Hippocampal formation (tissue), 2 donors: ENCODE measurements at places on chromosomes 12 and 14.
A peak's percentile ranks its signal among the peaks of the same experiment; 100 is the strongest.

DNA sequence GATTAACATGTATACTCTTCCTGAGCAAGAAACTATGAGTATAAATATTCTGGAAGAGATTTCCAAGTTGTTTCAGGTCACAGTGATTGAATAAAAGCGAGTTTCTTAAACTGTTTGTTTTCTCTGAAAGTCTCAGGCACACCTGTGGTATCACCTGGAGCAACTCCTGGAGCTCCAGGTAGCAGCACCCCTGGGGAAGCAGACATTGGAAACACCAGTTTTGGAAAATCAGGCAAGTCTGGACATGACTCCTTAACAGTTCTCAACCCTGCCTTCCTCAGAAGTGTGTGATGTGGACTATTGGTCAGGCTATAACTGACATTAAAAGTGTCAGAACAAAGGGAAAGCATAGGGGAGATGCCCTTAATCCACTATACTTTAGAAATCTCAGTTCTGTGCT is 217.6 kb upstream of the CNTN1 start:
- DNase-seq: no peak

GRCh38 chr14:77565289-77565993 is 51.0 kb downstream of the SPTLC2 start:
- peak; percentile 21 for DNase-seq

GRCh38 chr14:91143862-91144261 is 30.0 kb downstream of the DGLUCY start:
- no peak for DNase-seq

DNA sequence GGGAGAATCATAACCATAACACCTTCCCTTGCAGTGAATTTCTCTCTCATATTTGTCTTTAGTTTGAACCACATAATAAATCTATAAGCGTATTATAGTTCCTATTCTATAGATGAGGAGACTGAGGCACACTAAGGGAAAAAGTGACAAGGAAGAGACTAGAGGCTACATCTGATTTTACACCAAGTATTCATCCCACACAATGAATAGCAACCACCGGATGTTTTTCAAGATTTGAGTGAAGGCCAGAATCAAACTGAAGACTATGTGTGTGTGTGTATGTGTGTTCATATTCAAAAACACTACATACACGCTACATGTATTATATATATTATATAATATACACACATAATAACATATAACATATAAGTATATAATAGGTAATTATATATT is 4.7 kb downstream of the ASB2 start:
- no peak for DNase-seq

- peak; percentile 68 for DNase-seq
These were observed 64.4 kb downstream of the FOS start for GRCh38 chr14:75342762-75343599.

- no peak for DNase-seq
These were observed 1026.9 kb downstream of the BCL11B start for GRCh38 chr14:98244966-98245569.

DNA sequence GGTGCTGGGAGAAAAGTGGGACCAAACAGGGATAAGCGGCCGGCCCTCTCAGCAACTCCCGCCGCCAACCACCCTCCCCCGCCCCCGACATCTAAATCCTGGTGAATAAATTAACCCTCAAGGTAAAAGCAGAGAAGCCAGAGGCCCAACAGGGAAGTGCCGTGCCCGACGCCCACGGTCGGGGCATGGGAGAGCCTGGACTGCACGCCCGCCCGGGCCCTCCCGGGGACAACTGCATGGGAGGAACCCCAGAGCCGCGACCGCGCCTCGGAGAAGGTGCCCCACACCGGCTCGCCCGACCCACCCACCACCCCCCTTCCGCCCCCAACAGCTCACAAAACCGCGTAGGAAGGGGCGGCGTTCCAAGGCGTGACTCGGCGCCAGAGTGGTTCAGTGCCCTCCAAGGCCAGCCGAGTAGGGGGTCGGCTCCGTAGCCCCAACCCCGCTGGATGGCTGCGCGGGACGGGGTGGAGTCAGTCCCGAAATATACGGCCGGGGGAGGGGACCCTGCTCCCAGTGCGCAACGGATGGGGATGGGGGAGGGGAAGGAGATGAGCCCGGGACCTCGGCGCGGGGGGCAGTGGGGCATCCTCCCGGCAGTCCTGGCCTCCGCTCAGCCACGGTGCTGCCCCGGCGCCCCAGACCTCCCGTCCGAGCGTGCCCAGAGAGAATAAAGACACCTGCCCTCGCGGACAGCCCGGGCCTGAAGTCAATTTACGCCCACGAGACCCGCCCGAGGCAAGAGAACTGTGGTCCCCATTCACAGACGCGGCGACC is 732 bp downstream of the SLC25A29 start:
- DNase-seq: no peak
